ENCODE measurements at places on chromosomes 4 and X.

DNA sequence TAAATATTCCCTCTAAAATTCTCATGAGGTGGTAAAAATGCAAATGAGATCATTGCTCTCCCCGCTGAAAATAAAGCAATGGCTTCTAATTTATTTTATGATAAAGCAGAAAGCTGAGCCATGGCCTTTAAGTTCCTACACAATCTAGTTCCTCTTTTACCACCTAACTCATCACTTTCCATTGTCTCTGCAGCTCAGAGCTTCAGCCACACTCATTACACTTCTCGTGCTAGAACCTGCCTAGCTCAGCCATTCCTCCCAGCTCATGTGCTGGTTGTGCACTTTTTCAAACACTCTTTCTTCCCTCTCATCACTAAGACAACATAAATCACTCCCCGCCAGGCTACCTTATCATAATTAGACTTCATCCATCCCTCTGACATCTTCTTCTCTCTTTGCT lies 1112.1 kb upstream of the PRKX start:
- no peak for DNase-seq

GRCh38 chrX:36861601-36862000 lies 146.6 kb upstream of the FAM47C start:
- DNase-seq, result no peak

- no peak for DNase-seq
Observed at GRCh38 chr4:73883306-73883705, 14.1 kb downstream of the CXCL1 start.

GRCh38 chr4:2787230-2788100 lies 5.4 kb upstream of the SH3BP2 start:
- no peak for DNase-seq

DNA sequence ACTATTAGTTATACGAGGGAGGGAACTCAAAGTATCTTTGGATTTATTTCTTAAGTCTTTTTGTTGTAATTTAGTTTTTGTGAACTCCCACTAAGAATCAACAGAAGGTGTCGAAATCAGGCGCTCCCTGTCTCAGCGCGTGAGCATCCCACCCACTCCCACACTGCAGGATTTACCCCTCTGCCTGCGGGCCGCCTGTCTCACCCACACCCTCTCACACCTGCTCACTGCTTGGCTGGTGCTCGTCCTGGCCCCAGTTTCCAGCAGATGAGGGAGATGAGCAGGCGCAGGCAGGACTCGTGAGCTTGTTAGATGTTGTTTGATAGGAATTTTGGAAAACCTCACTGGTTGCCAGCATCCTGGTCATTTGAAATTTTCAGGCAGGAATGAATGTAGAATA lies 20.8 kb upstream of the HGFAC start:
- no peak for DNase-seq

DNA sequence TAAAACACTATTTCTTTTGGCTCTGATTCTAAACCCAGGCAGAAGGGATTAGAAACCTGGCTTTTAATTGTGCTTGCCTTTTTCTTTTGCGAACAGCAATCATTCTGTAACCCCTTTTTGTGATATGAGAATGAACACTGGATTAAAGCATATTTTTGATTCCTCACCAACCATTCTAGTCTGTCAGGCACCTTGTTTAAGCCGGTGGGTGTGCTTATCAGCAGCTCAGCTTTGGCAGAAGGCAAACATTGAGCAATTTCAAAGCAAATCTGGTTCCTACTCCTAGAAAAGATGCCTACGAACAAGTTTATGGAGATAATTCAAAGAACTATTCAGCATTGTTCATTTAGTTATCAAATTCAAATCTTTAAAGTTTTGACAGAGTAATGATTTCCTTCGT lies 265.1 kb upstream of the FAM241A start:
- no peak for DNase-seq

DNA sequence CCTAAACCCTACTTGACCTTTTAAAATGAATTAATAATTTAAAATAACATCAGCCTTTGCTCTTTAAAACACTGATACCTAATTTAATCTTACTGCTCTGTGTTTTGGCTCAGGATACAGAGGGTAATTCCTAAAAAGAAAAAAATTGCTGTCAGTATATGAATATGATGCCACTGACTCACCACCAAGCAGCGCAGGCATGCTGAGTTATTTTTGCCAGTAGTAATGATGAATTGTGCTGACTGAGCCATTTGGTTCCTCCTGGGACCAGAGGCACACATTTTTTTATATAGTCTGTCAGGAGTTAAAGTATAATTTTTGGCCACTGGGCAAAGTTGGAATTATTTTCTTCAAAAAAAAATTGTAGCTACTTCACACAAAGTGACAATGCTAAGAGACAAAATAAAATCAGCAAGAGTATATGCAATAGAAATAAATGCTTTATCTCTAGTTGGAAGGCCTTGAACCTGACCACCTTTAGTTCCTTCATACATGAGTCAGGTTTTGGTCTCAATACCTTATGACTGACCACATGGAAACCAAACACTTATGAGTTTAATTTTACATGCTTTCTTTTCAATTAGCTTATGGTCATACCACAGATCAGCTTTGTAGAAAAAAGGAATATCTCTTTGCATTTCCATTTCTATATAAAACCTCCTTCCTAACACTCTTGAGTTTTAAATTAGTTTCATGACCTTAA lies 115.1 kb downstream of the PPP3CA start:
- no peak for DNase-seq

DNA sequence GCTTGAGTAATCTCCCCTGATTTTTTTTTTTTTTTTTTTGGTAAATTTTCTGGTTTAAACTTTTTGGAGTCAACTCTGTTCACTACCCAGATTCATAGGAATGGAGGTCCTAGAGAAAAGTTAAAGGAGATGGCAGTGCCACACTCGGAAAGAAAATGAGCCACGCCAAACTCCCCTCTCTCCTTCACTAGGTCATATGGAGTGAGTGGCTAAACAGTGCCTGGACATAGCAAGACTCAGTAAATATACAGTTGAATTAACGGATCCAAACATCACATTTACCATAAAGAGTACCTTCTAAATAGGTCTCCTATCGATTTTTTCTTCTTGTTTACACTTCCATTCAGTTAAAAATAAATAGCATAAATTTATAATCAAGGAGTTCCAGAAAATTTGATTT lies 13.6 kb upstream of the AMTN start:
- no peak for DNase-seq

DNA sequence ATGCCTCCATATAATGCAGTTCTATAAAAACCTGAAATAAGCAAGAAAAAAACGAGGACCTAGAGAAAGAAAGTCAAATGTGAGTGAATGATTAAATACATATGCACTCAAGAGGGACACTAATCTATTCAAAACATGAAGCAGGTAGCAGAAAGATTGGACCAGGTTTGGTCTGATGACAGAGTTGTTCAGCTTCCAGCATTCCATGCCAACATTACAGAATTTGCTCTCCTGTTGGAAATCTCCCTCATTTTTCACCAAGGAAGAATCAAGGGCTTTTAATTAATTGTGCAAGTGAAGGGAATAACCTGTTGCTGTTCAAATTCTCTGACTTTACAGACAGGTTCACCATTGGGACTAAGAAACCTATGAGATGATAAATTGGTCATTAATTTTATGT lies 379.0 kb upstream of the RASGEF1B start:
- no peak for DNase-seq

GRCh38 chr4:123121241-123121907 lies 199.0 kb upstream of the NUDT6 start:
- DNase-seq, result no peak

- DNase-seq, result no peak
Observed at GRCh38 chrX:72392816-72393800, 87.4 kb upstream of the CITED1 start.

GRCh38 chrX:68660746-68661145 lies 13.3 kb downstream of the STARD8 start:
- no peak for DNase-seq

DNA sequence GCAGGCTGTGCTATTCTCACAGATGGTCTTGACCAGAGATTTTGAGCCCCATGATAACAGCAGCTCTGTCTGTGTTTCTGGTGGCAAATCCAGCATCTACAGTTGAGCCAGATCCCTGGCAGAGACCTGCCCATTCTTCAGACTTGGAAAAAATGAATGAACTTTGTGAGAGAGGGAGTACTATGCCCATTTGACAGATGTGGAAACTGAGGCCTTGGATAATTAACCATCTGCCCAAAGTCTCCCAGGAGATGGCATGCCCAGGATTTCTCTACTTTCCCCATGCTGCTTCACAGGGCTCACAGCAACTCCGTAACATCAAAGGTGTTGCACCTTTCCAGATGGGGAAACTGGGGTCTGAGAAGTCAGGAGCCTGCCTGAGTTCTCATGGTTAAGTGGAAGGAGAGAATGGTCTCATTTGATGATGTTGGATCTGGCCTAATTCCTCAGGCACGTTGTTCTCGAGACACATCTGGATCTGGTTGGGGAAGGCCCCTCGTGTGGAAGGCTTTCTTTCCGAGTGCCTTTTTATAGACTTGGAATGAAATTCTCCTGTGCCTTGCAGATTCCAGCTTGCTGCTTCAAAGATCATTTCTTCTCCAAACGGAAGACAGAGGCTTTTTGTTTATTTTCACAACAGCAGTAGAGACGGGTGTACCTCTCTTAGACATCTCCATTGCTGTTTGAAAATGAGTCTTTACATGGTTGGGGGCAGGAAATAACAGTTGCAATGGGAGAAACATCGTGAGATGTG lies 73.3 kb upstream of the STX18 start:
- no peak for DNase-seq

- no peak for DNase-seq
Observed at GRCh38 chr4:94525993-94526728, 74.4 kb downstream of the PDLIM5 start.

GRCh38 chrX:127038065-127038464 lies 218.5 kb downstream of the PRR32 start:
- no peak for DNase-seq

DNA sequence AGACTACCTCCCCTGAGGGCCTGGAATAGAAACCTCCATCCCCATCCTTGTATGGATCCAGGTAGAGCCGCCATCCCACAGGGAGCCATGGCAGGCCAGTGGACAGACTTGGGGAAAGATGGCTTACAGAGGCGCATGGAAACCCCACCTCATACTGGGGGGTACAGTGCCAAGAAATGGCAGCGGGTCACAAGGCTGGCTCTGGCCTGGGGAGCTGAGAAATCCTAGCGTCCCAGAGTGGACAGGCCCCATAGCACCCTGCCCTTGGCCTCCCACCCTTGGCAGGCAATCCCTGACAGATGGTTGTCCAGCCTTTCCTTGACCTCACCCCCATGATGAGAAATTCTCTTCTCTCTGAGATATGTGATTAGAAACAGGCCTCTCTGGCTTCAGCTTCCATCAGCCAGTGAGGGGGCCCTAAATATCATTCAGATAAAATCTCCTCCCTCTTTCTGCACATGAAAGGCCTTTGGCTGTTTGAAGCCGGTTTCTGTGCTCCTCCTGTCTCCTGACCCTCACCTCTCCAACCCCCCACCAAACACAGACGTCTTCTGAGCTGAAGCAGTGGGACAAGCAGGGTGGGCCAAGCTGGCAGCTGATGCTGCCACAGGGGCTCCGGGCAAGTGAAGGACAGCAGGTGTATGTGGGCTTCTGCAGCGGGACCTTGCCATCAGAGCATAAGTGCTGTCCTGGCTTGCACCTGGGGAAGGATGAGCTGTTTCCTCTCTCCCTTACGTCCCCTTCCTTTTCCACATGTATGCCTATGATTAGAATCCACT lies 204.4 kb upstream of the MAMLD1 start:
- no peak for DNase-seq

- DNase-seq, result no peak
Observed at GRCh38 chr4:112633477-112634235, 3.1 kb downstream of the ZGRF1 start.

GRCh38 chrX:103554687-103555424 lies 30.5 kb upstream of the TCEAL4 start:
- no peak for DNase-seq

GRCh38 chr4:8237256-8237989 lies 32.1 kb upstream of the HTRA3 start:
- DNase-seq, result no peak

- no peak for DNase-seq
Observed at GRCh38 chr4:178577933-178578332, 1135.7 kb upstream of the AGA start.

DNA sequence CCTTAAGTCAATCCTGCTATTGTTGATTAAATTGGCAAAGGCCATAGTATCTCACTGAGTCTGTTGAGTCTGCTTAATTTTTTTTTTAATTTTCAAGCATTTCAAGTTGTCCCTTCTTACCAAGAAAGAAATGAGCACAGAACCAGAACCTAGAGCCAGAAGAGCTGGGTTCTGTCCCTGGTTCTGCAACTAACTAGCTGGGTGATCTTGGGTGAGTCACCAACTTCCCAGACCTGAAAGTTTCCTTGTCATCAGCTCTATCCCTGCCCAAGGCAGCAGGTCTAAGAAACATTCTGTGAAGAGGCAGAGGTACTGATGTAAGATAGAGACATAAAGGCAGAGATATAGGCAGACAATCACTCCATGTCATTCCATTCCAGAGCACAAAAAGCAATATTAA lies 17.3 kb downstream of the TEC start:
- no peak for DNase-seq

- no peak for DNase-seq
Observed at GRCh38 chrX:21885568-21885967, 29.8 kb downstream of the YY2 start.

DNA sequence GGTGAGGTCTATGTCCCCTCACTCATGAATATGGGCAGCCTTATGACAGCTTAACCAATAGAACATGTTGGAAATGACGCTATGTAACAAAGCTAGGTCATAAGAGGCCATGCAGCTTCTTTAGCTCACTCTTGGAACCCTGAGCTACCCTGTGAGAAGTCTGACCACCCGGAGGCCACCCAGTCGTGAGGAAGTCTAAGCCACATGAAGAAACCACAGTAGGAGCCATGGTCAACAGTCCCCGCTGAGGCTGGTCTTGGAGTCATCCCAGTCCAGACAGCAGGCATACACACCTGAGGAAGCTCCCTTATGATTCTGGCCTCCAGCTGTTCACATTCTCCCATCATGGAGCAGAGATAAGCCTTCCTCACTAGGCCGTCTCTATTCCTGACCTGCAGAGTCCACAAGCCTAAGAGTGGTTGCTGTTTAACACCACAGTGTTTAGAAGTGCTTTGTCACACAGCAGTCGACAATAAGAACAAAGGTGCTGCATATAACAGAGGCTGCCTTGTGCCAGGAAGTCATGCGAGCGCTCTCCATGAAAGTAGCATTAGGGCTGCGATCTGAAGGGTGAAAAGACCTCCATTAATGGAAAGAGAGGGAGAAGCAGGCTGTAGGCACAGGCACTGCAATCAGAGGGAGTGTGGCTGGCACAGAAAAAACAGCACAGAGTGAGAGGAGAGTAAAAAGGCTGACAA lies 38.2 kb downstream of the TSPAN5 start:
- DNase-seq, result no peak

DNA sequence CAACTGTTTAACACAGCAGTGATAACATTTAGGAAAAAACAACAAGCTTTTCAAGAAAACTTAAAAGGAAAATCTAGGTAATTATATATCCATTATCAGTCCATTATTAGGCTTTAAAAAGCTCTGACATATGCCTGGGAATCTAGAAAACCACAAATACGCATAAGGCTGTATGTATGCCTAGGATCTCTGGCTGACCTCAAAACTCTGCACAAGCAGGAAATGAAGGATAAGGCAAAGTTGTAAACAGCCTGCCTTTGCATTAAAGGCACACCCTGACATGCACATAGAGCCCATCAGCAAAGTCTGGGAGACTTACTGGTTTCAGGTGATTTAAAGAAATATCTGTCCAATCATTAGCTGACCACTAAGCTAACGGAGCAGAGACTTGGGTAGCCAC lies 14.0 kb downstream of the TIMP1 start:
- DNase-seq, result no peak
